ENCODE measurements at places on chromosomes 1 and 21.

DNA sequence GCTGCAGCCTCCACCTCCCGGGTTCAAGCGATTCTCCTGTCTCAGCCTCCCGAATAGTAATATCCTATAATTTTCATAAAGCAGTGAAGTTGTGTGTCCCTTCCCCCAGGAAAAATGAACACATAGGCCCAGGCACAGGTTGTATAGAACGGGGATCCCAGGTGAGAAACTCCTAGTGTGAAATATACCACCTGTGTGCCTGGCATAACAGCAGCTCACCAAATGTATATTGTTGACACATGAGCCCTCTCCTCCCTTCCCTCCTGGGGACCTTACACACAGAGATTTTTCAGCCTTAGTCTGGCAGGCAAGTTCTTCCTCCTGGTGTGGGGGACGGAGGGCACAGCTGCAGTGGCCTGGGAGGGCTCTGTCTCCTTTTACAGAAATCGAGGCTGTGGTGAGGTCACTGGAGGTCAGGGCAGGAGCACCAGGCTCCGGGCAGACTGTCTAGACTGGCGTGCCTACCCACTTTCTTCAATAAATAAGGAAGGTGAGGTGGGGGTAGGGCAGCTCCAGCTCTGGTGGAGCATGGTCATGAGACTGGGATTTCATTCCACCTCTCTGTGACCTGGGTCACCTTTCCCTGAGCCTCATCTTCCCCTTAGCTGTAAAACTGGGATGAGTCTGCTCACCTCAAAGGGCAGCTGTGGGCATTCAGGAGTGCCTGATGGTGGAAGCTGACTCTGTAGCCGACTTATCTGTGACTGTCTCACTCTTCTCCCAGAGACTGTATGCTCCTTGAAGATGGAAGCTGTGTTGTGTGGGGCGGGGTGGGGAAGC is 14.3 kb downstream of the RCC1 start:
- no peak for DNase-seq

DNA sequence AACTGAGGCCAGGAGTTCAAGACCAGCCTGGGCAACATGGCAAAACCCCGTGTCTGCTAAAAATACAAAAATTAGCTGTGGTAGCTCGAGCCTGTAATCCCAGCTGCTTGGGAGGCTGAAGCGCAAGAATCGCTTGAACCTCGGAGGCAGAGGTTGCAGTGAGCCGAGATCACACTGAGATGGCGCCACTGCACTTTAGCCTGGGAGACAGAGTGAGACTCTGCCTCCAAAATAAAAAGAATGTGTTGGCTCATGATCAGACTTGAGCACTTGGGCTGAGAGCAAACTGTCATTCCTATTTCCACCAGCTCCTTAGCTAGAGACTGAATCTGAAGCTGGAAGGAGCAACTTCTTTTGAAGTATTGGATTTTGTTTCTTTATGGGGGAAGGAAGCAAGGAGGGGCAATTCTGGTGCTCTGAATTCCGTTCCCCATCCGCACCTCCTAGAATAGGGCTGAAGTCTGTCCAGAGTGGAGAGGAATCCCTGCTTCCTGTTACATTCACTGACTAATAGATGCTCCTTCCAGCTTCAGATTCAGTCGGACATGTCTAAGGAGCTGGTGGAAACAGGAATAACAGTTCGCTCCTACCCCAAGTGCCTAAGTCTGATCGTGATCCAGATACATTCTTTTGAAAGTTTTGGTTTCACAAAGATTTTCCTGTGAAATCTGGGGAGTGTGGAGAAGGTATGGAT is 3.8 kb downstream of the ZNF672 start:
- peak; percentile 52 for DNase-seq

DNA sequence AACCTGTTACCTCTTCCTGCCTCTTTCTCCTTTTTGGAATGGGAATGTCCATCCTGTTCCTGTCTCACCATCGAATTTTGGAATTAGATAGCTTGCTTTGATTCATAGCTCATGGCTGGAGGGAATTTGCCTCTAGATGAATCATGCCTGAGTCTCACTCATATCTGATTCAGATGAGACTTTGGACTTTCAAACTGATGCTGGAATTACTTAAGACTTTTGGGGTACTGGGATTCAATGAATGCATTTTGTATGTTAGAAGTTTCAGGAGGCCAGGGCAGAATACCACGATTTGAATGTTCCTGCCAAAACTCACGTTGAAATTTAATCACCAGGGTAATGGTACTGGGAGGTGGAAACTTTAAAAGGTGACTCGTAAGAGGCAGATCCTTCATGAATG is 132.4 kb downstream of the DSCAM start:
- no peak for DNase-seq

DNA sequence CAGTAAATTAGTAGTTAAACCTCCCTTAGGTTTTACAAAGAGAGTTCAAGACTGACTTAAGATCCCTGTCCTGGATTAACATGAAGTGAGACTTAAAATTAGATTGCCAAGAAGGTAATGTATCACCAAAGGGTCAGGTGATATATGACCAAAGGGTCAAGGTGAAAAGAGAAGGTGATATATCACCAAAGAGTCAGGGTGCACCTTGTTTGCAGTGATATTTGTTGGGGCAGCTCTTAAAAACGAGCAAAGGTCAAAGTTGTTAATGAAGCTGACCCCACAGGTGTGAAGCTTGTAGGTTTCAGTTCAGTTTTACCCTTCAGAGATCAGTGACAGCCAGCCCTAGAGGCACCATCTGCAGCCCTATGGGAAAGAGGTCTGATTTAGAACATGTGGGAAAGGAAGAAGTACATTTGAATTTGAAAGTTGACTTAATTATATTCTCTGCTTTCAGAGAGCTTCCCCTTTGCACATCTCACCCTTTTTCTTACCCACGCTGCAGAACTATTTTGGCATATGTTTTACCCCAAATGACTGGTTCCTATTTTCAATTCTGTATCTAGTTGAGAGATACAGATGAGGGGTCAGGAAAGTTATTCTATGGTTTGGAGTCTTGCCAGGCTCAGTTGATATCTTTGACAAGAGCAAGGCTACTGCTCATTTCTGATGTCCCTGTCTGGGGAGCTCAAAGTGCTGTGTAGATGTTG is 170.8 kb downstream of the S1PR1 start:
- no peak for DNase-seq

GRCh38 chr1:212161231-212161781 is 123.9 kb upstream of the PPP2R5A start:
- DNase-seq, result no peak

- DNase-seq, result no peak
Measured at GRCh38 chr1:17012775-17013490, 1.2 kb upstream of the ATP13A2 start.

DNA sequence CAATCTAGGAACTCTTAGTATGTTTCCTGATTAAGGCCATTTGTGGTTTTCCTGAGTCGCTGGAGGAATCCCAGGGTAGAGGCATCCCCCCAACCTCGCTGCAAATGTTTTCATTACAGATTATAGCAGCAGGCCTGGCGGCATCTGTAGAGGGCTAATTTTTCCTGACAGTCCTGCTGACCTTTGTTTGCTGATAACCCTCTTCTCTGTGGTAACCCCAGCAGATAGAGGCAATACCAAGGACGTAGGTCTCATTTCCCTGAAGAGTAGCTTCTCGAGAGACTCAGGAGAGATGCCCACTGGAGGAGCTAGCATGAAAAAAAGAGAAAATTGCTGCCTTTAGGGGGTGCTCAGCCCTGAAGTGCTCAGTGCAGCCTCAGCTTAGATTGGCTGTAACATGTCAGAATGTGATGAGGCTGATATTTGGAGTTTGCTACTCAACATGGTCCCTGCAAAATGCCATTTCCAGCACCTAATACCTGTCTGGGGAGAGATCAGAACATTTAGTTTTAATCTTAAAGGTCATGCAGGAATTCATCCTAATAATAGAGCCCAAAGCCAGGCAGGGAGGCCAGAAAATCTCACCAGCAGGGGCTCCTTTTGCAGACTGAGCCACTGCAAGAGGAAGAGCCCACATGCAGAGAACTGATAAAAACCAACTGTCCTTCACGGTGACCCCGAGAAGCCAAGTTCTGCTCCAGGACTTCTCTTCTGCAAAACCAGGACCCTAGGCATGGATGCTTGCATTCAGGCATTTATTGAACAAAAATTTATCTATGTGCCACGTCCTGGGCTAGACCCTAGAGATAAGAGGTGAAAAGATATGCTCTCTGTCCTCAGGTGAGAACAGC is 184.5 kb downstream of the KAZN start:
- no peak for DNase-seq

- DNase-seq, result no peak
Measured at GRCh38 chr1:165826565-165827267, 698 bp upstream of the UCK2 start.

- DNase-seq, result no peak
Measured at GRCh38 chr1:148379697-148380096, 103.4 kb downstream of the PPIAL4G start.

- DNase-seq, result no peak
Measured at GRCh38 chr1:217228689-217229088, 402.2 kb downstream of the GPATCH2 start.

DNA sequence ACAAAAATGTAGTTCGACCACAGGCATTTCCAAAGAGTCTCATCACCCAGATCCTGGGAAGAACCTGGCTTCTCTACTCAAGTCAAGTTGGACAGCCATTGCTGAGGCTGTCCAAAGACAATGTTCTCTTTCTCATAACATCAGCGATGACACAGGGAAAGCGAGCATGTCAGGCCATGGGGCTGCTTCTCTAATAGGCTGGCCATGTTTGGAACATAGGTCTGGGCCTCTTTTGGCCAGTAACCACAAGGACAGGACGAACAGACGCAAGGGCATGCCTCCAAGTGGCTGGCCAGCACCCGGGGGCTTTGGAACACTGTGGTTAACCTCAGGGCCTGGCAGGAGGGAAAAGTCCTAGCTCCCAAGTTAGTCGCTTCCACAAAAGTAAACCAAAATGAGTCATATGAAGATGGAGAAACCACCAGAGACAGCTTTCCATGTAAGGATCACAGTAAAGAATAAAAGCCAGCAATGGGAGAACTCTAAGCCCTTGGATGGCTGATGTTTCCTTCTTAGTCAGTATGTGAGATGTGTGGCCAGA is 80.6 kb upstream of the SLC44A3 start:
- DNase-seq, result no peak

- DNase-seq, result no peak
Measured at GRCh38 chr1:45730780-45731319, 19.6 kb downstream of the IPP start.

DNA sequence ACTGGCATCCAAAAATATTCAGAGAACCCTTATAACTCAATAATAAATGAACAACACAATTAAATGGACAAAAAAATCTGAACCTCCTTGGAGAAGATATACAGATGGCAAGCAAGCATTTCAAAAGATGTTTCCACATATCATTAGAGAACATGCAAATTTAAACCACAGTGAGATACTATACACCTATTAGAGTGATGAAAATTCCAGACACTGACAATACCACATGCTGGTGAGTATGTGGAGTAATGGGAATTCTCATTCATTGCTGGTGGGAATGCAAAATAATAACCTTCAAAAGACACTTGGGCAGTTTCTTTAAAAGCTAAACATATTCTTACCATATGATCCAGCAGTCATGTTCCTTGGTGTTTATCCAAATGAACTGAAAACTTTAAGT is 46.1 kb downstream of the HS2ST1 start:
- DNase-seq, result no peak

GRCh38 chr21:19458295-19458694 is 1054.7 kb upstream of the TMPRSS15 start:
- DNase-seq, result no peak

- no peak for DNase-seq
Measured at GRCh38 chr1:95085376-95085775, 12.6 kb upstream of the ALG14 start.

GRCh38 chr1:168135921-168136708 is 615 bp downstream of the GPR161 start:
- DNase-seq, result peak; percentile 20

GRCh38 chr21:34673006-34673405 is 4.2 kb downstream of the CLIC6 start:
- DNase-seq, result no peak
